Endothelial cell of umbilical vein (primary cell): ENCODE measurements at places on chromosomes 6 and 20. TPM values are rescaled to one million over a fixed set of nuclear protein-coding genes. Genes with fewer than 3 reads are reported as not detected.

GRCh38 chr6:157660414-157660813 is 162.6 kb upstream of the SNX9 start:
- H3K4me3 ChIP-seq = no peak overlapping the region
- H3K27me3 ChIP-seq = no peaks in the 10 kb centered on the region
- peaks cover 8% of the 10 kb centered on the region for H3K4me1 ChIP-seq
- no peak for DNase-seq
- no peaks in the 10 kb centered on the region for H3K36me3 ChIP-seq

DNA sequence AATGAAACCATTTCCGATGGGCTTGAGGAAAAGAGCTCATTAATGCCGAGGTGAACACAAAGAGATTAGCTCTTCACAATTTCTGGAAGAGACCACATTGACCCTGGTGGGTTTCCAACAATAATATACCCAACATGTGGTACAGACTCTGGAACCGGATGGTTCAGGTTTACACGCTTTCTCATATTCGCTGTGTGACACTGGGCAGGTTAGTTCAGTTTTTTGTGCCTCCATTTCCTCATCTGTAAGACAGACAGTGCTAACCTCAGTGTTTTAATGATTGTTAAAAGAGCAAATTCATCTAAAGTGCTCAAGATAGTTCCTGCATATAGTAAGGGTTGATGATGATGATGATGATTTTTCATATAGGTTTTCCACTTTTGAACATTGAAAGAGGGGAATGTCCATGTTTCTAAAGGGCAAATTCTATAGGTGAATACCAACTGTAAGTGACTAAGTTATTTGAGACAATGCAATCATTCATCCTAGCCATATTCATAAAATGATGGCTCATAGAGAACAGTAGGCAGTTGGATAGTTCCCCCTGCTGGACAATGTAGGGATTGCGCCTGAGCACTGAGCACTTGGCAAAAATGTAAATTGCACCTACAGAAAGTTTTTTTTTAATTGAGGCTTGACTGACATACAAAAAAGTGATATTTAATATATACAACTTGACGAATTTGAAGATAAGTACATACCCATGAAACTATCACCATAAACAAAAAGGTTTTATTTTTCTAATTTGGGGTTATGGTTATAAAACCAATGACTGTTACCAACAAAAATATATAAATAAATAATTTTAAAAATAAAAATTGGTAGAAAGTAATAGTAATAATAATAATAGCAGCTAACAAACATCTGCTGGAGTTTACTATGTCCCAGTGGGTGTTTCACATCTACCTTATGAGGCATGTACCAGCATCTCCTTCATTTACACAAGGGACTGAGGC is 2.1 kb upstream of the PERP start:
- H3K4me3 ChIP-seq = no peak overlapping the region
- H3K4me1 ChIP-seq = peaks cover 27% of the 10 kb centered on the region
- H3K27ac ChIP-seq = no peak overlapping the region
- no peaks in the 10 kb centered on the region for H3K36me3 ChIP-seq
- peaks cover 1% of the 10 kb centered on the region for H3K27me3 ChIP-seq

- H3K27me3 ChIP-seq = no peaks in the 10 kb centered on the region
- no peak overlapping the region for H3K4me3 ChIP-seq
- DNase-seq = no peak
- H3K4me1 ChIP-seq = no peaks in the 10 kb centered on the region
Observed at GRCh38 chr20:45019027-45019761, 52.9 kb downstream of the STK4 start.

GRCh38 chr6:111534231-111534751 is 51.3 kb upstream of the REV3L start:
- H3K27ac ChIP-seq = no peak overlapping the region
- H3K4me3 ChIP-seq = no peak overlapping the region
- H3K4me1 ChIP-seq = peaks cover 15% of the 10 kb centered on the region
- H3K27me3 ChIP-seq = no peaks in the 10 kb centered on the region
- no peaks in the 10 kb centered on the region for H3K36me3 ChIP-seq
- peak; percentile 93 for DNase-seq

DNA sequence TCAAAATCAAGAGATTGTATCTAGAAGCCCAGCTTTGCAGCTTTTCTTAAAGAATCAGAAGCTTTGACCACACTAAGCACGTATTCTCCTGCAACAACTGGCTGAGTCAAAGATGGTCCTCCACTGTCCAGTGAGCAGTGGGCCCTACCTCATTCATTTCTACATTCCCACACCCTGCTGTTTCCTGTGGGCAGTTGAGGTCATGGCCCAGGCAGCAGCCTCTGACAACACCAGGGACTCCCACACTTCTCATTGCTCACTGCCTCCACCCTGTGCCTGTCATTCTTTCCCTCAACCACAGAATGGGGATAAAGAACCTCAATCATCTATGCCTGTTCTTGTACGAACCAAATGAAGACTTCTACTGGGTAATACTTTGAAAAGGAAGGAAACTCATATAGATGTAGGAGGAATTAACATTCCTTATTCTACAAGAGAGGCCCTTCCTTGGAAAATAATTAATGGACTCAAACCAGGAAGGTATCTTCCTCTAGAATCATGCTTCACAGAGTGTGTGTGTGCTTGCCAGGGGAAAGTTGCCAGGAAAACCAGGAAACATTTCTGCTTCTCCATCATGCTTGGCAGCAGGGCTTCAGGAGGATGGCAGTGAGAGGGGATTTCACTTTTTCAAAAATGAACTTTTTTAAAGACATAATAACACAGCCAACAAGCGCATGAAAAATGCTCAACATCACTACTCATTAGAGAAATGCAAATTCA is 191.7 kb upstream of the RIN2 start:
- no peak overlapping the region for H3K4me3 ChIP-seq
- H3K4me1 ChIP-seq = no peaks in the 10 kb centered on the region
- no peak for DNase-seq

DNA sequence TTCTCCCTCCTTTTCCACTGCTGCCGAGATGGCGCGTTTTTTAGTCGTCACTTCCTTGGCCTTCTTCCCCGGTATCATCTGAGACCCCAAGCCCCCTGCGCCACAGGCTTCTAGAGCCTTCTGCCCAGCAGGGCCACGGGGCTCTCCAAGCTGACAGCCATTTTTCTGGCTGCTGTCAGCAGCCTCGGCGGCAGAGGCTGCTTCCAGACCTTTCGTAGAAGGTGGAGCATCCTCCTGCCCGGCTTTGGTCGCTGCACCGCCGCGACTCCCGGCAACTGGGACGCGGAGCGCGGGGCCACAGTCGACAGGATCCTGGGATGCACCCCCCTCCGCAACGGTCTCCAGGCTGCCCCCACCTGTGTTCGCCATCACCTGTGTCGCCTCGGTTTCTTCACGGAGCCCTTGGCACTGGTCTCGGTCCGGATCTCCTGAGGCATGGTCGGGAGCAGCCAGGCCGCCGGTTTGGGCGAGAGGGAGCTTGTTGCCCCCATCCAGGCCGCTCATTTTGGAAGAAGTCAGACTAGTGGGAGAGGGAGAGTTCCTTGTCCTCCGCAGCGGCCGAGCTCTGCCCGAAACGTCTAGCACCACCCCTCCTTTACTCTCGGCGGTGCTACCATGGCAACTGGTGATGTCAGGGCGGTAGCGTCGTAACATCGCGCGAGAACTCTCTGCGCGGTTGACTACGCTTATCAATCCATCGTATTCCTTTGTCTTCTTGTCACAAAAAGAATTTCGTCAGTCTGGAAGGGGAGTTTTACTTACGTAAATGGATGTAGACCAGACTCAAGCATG is at the start of gene TSPYL4:
Gene TSPYL4, minus strand, starts transcription at position 571 of the 792 bp plus-strand sequence. Its CDS starts 67 bp downstream, at position 504.
- H3K27ac ChIP-seq = peak within 1 kb of the TSS; percentile 98
- H3K4me3 ChIP-seq = peak within 1 kb of the TSS; percentile 40
- no peaks in the 10 kb centered on the region for H3K36me3 ChIP-seq
- peaks cover 53% of the 10 kb centered on the region for H3K4me1 ChIP-seq
- no peaks in the 10 kb centered on the region for H3K27me3 ChIP-seq

The TCP11 gene
- polyA plus RNA-seq = 0.18 TPM in 2 replicates

The CPNE5 gene
- polyA plus RNA-seq = 49.4 and 55.8 TPM in 2 replicates

The ACTL10 gene
- polyA plus RNA-seq = 0.92 and 1.0 TPM in 2 replicates
